ENCODE measurements at places on chromosomes 5 and 9.

DNA sequence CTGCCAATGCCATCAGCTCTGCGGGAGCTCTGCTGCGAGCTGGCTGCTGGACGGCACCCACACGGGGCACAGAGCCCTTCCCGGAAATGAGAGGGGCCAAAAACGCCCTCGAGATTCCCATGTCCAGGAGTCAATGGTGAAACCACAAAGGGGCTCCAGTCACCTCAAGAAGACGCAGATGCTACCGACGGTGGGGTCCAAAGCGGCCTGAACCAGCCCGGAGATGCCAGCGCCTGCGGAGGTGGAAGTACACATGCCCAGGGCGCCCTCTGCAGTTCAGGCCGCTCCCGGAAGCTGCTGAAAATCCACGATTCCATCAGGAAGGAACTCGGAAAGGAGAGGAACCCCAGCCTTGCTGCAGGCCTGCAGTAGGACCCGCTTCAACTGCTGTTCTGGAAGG lies 82.4 kb upstream of the SELENOP start:
- DNase-seq: no peak

GRCh38 chr9:86924206-86924605 lies 23.1 kb downstream of the GAS1 start:
- no peak for DNase-seq

GRCh38 chr5:112279082-112279481 lies 140.0 kb downstream of the EPB41L4A start:
- no peak for DNase-seq

GRCh38 chr5:153365547-153365946 lies 124.9 kb upstream of the GRIA1 start:
- no peak for DNase-seq

- no peak for DNase-seq
These were observed 29.0 kb downstream of the AUH start for GRCh38 chr9:91332546-91333231.

GRCh38 chr5:90548069-90548593 lies 10.5 kb upstream of the ADGRV1 start:
- no peak for DNase-seq

DNA sequence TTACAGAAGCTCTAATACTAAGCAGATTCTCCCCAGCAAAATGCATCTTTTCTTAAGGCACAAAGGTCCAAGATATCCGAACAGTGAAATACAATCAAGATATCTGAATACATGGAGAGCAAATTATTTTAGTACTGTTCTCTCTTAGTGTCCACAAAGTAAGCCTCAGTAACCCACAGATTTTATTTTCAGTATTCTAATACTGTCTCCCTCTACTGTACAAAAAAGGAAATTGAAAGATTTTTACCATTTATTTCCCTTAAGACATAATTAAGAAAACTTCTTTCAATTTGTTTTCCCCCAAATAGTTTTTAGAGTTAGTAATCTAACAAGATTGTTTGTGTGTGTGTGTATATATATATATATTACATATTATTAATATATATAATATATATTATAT lies 24.7 kb upstream of the NOL6 start:
- DNase-seq: no peak

DNA sequence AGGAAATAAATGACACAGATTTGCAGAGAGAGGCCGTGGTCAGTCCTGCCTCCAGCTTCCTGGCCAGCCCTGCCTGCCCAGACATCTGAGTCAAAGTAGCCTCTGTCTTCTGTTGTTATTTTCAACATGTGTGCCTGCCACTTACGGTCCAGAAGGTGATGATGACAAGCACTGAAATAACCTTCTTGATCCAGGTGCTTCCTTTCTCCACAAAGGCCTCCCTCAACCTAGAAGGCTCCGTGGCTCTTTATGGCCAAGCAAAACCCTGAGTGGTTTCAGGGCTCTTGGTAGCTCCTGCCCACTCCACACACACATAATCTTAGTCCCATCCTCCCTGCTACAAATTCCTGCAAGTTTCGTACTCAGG lies 34.1 kb upstream of the SLC6A19 start:
- DNase-seq: no peak

GRCh38 chr9:36871606-36872005 lies 162.5 kb downstream of the PAX5 start:
- DNase-seq: no peak

DNA sequence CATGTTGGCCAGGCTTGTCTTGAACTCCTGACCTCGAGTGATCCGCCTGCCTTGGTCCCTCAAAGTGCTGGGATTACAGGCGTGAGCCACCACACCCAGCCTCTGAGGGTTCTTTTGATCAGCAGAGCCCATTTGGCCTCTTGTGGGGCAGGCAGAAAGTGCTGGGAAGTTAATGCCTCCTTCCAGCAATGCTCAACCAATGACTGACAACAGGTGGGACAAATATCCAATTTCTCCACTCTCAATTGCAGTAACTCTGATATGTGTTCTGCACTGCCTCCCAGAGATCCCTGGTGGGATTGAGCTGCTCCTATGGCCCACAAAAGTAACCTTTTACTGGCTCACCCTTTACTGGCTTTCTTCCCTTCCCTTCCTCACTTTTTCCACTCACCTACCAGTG lies 79.9 kb upstream of the APC start:
- DNase-seq: no peak

GRCh38 chr9:122656378-122656777 lies 1.0 kb downstream of the OR1B1 start:
- no peak for DNase-seq

DNA sequence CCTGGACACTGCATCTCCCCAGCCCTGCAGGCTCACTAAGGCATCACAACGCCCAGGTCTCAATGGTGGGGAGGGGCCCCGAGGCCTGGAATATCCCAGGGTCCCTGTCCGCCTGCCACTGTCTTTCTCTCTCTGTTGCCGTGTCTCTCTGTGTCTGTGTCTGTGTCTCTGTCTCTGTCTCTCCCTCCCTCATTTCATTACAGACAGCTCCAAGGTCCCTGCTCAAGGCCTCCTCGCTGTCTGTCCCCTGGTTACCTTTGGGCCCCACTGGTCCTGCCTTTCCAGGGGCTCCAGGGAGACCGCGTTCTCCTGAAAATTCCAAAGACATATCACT lies 3.2 kb downstream of the FCN1 start:
- DNase-seq: no peak

DNA sequence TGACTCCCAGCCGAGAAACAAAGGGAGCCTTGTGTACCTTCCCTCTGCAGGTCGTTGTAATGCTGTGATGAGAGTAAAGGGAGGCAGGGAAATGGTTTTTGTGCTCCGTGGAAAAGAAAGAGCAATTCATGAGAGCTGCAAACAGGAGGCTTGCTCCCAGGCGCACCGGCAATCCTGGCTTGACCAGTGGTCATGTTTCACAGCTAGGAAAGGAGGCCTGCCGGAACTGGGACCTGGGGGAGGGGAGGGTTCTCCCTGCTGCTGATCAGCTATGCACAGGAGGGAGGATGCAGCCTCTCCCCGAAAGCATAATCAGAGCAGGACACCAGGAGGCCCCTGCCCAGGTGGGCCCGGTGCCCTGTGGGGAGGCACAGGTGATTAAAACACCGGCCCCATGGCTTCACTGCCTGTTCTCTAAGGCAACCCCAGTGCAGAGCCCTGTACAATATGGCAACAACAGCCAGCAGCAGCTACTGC lies 131.3 kb downstream of the ZDHHC21 start:
- no peak for DNase-seq

GRCh38 chr5:115398719-115399118 lies 102.3 kb upstream of the CCDC112 start:
- no peak for DNase-seq

DNA sequence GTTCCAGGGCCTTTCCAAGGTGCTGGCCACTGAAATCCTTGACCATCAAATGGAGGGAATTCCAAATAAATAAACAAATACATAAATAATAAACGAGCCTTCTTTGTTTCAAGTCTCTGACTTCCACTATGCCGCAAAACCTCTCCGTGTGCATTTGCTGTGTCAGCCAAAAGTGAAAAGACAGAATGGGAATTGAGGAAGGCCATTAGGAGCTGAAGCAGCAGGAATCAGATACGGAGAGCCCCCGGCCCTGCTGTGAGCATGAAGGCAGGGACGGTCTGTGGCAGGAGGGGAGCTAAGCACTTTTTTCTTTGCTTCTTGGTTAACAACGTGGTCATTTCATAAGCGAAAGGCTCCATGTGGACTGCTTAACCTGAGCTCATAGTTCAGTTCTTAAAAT lies 26.1 kb downstream of the PLPPR1 start:
- DNase-seq: no peak

DNA sequence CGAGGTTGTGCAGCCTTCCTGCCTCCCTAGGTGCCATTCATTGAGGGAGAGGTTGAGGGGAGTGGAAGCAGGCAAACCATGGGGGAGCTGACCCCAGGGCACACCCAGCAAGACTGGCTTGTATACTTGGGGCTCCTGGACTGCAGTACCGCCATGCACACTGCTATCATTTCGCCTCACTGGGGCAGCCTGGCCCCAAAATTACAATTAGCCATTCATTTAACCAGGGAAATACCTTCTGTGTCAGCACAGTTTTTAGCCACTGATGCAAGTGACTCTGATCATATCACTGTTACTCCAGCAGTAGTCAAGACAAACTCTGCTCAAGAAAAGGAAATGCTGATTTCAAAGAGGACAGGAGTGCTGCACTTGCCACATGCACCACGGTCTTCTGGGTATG lies 109.7 kb downstream of the TRIO start:
- no peak for DNase-seq

DNA sequence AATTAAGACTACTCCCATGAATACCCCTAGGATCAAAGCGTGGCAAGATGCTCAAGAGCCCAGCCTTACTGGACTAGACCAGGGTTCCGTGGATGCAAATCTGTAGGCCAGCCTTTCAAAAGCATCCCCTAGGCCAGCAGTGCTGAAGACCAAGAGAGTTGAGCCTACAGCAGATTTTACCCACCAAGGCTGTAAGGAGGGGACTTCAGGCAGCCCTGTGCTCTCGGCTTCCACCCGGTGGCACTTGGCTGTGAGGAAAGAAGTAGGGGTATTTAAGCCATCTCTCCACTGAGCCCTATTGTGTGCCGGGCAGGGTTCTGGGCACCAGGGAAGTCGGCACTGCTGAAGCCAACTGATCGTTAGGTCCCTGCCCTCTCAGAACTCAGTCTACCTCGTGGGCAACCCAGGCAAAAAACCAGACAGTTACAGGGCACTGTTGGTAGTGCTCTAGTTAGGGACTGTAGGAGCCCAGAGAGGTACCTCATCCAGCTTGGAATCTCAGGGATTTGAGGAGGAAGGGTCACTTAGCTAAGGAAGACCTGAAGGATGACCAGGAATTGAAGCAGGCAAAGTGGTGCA lies 25.5 kb downstream of the TCF7 start:
- no peak for DNase-seq

- no peak for DNase-seq
These were observed 13.7 kb upstream of the PSMB7 start for GRCh38 chr9:124428751-124429529.

- DNase-seq: no peak
These were observed 306.3 kb downstream of the TLE4 start for GRCh38 chr9:79877943-79878602.

GRCh38 chr5:175131432-175131831 lies 312.6 kb downstream of the DRD1 start:
- no peak for DNase-seq

GRCh38 chr9:21758540-21758939 lies 43.9 kb upstream of the MTAP start:
- no peak for DNase-seq

- DNase-seq: no peak
These were observed 243.9 kb upstream of the SMARCA2 start for GRCh38 chr9:1771094-1771789.

GRCh38 chr9:87812375-87813118 lies 70.1 kb upstream of the SPATA31E1 start:
- no peak for DNase-seq

- no peak for DNase-seq
These were observed 52.3 kb downstream of the TLE4 start for GRCh38 chr9:79623799-79624721.

DNA sequence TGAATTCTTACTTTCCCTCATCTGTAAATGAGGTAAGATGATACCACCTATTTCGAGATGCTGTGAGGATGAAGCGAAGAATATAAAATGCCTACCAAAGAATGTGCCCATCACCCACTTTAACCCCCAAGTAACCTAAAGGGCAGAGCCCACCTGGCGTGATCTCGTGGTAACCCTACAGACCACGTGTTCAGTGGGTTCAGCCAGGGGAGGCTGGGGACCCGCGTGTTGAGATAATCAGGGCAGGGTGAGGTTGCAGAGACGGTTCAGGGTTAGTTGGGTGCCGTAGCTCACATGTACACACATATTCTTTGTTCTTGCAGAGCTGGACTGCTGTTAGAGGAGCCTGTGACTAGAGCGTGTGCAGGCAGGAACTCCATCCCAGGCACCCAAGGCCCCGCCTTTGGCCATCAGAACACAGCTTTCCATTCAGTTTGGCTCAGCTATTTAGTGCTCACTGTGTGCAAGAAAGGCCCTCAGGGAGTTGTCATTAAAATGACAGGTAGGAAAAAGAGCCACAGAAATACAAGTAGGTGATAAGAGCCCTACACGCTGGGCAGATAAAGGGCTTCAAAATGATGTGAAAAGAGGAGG lies 56.5 kb upstream of the HAND1 start:
- DNase-seq: no peak

DNA sequence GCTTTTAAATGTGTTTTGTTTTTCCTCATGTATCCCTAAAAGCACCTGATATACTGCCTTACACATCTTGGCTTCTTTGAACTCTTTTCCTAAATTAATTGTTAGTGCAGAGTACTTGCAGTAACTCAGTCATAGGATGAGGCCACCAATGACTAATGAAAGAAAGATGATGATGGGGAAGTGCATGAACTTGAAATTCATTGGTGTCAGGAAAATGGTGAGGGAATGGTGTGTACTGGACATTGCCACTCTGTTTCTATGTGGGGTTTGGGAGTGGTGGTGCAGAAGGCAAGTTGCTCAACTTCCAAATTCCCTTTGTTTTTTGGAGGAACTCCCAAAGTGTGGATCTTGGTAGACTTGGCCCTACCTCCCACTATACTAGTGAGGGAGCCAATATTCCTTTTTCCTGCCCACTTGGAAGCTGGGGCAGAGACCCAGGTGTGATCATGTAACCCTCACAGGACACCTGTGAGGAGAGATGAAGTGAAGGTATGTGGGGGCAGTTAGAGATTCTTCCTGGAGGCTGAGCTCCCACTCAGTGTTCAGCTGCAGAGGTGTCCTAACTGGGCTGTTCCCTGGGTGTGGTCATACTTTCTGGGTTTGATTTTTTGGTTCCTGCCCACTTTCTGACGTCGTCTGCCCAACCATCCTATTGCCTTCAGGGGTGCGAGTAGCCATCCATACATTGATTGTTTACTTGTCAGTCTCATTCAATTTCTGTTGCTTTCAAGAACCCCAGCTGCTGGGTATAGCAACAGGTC lies 298.5 kb downstream of the MAST4 start:
- DNase-seq: no peak

DNA sequence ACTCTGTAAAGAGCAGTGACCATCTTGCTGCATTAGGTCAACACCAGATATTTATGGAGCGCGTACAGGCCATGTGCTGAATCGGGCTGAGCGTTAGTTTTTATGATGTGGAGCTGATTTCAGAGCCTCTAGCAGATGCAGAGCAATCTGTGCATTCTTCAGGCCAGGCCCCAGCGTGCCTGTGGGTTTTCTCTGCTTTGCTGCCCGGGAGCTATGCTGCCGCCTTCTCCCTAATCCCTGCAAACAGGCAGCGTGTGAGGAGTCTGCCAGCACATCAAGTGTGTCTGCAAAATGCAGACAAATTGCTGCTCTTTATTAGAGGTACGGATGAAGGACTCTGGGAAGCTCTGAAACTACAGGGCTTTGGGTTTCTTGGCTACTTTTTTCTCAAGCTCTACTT lies 170.0 kb downstream of the NTRK2 start:
- no peak for DNase-seq
